NB4 (cell line): ENCODE measurements at places on chromosomes 11 and 22.
A peak's percentile ranks its signal among the peaks of the same experiment; 100 is the strongest.

GRCh38 chr11:83702796-83703195 is 416.6 kb upstream of the CCDC90B start:
- DNase-seq = no peak

DNA sequence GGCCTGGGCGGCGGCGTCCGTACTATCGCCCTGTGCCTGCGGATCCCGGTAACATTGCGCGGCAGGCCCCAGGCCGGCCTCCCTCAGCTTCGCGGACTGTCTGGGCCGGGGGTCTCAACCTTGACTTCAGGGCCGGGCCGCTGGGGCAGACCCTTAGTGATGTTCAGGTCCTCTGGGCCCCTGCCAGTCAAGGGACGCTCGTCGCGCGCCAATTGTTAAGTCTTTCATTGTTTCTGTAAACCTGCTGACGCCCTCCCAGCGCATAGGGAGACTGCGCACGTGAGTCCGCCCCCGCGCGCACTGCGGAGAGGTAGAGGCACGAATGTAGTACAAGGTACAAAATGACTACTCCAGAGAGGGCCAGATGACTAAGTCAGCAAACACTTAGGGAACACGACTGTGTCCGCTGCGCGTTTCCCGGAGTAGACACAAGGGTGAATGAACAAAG is 451 bp upstream of the HDHD5 start:
- peak; percentile 56 for DNase-seq

DNA sequence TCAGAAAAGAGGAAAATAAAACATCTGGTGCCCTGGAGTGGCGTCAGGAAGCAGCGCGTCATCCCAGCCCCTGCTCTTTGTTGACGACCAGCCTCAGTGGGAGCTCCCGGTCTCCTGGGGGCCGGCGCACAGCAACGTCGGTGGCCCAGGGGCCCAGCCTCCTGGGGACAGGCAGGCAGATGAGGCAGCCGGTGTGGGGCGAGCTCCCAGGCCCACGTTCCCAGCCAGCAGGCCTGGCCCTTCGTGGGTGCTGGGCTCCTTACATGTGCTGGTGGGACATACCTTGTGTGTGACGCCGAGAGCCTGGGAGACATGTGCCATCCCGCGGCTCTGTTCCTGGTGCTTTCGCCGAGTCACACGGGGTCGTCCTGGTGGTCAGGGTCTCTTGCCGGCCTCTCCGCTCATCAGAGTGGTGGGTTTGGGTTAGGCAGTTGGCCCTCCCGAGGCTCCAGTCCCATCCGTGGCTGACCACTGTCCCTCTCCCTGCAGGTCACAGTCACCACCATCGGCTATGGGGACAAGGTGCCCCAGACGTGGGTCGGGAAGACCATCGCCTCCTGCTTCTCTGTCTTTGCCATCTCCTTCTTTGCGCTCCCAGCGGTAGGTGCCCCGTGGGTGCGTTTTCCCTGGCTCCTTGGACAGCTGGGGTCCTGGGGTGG is 116.7 kb downstream of the KCNQ1OT1 start:
- no peak for DNase-seq

DNA sequence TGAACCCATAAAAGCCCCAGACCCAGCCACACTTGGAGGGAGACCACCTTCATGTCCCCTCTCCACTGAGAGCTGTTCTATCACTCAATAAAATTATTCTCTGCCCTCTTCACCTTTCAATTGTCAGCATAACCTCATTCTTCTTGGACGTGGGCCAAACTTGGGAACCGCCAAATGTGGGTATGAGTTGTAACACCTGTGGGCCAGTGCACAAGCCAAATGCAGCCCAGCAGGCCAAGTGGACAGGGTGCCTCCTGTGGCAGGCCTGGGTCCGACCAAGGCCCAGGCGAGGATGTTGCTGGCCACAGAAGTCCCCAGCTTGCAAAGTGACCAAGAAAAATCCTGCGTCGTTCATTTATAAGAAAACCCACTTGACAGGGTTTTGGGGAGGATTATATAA is 621.2 kb downstream of the METTL15 start:
- DNase-seq = no peak

GRCh38 chr22:42785706-42786499 is 65.2 kb upstream of the A4GALT start:
- DNase-seq = no peak
